ENCODE measurements at places on chromosomes 7 and 10.
A peak's percentile ranks its signal among the peaks of the same experiment; 100 is the strongest.

- DNase-seq: no peak
Observed at GRCh38 chr7:122549578-122549977, 149.3 kb downstream of the RNF133 start.

- DNase-seq: no peak
Observed at GRCh38 chr7:127678947-127679346, 27.0 kb downstream of the SND1 start.

DNA sequence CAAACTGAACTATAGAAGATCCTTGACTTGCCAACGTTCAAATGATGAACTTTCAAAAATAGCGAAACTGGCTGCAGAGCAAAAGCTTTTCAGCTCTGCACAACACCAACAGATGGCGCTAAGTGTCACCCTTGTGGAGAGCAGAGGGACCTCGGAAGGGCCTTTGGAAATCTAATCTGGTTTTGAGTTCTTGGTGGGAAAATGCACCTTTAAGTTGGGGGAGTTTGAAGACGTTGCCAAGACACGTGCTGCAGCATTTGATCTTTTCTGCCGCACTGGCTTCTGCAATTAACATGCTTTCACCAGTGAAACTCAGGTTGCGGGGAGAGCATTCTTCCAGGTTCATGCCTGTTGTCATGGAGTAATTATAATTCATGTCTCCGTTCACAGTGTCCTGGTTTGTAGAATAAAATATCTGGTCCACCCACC, 26.3 kb upstream of the WDR11 start:
- DNase-seq: peak; percentile 4

GRCh38 chr10:104076743-104077160, 8.9 kb downstream of the COL17A1 start:
- DNase-seq: no peak

DNA sequence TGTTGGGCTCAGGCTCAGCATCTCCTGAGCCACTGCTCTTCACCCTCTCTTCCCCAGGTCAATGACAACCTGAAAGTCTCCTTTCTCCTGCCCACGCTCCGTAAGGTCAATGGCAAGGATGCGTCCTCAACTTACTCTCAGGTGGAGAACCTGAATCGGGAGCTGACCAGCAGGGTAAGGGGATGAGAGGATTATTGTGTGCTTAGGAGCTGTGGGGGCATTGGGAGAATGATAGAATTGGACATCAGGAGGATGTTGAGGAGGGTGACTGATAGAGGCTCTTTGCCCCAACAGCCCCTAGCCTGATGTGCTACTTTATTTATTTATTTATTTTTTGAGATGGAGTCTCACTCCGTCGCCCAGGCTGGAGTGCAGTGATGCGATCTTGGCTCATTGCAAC, 1.3 kb downstream of the LRWD1 start:
- no peak for DNase-seq

GRCh38 chr7:102140952-102141370, 145.7 kb upstream of the SH2B2 start:
- DNase-seq: no peak

DNA sequence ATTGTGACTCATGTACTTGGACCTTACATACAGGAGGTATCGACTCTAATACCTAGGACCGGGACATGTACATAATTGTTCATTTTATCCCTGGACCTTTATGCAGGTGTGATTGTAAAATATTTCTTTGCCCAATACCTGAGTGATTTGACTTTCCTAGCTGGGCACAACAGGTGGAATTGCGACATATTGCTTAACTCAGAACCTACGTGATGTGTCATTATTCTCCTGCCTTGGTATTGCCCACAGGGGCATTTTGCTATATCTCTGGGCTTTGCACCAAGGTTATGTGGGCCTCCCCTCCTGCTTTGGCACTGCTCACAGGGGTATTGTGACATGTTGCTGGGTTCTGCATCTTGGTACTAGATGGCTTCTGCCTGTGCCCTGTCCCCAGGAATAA, 23.9 kb upstream of the ZNF107 start:
- DNase-seq: no peak

DNA sequence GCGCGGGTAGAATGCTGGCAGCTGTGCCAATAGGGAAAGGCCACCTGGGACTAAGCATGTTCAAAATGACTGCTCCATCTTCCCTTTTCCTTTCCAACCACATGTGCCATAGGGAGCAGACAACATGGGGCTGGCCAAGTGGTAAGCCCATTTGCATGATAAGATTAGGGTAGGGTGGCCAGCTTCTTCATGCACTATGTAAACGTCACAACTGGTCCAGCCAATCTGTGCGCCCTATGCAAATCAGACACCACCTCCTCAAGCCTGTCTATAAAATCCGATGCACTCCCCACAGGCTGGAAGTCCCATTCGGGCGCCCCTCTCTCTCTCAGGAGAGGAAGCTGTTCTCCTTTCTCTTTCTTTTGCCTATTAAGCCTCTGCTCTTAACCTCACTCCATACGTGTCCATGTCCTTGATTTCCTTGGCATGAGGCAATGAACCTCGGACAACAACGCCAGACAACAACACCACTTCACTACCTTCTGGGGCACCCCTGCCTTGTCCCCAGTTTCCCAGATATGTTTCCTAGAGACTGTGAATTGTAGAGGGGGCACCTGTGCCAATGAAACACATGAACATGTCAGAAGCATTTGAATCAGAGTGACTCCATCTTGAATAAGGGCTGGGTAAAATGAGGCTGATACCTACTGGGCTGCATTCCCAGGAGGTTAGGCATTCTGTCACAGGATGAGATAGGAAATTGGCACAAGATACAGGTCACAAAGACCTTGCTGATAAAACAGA, 19.1 kb upstream of the EXOC6 start:
- no peak for DNase-seq

- DNase-seq: no peak
Observed at GRCh38 chr7:31937982-31938381, 132.2 kb downstream of the PDE1C start.

DNA sequence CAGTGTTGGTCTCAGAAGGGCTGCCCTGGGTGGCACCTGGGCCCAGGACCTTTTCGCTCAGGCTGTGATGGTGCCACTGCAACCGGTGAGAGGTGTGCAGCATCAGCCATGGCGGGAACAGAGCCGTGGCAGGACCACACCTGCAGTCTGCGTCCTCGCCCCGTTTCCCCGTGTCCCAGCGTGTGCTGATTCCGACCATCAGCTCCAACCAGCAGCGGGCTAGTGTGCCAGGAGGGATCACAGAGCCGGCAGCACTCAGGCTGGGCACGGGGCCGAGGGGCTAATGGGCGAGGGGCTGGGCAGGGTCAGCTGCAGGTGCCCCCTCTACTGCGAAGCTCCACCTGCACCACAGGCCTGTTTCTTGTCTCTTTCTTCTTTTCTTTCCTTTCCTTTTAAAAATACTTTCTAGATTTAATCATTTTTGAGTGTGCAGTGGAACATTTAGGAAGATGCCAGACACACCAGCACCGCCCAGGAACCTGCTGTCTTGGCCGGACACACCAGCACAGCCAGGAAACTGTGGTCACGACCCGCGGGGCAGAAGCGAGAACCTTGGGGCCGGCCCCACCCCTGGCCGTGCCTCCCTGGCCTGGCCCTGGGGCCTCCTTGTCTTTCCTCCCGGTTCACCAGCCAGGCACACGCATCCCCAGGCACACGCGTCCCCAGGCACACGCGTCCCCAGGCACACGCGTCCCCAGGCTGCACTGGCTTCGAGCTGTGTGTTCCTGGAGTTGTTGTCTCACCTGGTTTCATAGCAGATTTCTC, 34.6 kb downstream of the ADGRA1 start:
- no peak for DNase-seq

GRCh38 chr10:4686644-4686996, 139.4 kb upstream of the AKR1E2 start:
- DNase-seq: no peak

DNA sequence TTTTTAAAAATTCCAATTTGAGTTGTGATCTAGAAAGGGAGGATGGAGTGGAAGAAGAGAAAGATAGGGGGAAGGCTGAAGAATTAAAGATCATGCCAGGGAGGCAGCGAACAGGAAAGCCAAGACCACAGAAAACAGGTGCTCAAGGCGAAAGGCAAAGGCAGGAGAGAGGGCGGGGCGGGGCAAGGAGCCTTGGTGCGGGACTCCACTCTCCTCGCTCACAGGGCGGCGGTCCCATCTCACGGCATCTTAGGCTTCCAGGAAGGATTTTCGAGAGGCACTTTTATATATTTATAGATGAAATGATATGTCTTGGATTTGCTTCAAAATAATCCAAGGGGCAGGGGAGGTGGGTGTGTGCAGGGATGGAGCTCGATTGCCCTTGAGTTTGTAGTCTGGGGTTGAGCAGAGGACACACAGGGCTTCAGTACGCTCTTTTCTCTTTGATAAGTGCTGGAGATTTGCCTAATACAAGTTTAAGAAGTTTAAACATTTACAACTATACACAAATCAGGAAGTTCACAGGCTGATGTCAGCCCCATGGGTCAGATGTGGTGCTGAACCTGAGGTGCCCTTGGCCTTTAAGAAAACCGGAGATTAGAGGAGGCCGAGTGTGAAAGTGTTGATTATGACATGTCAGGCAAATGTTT, 161.1 kb downstream of the PRKAG2 start:
- no peak for DNase-seq

DNA sequence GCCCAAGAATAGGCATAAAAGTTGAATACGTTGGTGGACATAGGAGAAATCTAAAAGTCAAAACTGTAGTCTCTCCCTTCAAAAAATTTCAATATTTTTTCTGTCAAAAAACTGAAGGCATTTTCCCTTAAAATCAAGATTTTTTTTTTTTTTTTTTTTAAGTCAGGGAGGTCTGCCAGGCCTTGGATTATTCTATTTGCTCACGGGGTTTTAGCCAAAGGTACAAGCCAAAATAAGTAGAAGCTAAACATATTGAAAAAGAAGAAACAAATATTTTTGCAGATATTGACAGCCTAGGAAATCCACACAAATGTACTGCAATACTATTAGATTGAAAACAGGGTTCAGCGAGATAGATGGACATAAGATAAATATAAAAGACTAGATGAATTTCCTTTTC, 190.1 kb upstream of the PLXDC2 start:
- DNase-seq: no peak

DNA sequence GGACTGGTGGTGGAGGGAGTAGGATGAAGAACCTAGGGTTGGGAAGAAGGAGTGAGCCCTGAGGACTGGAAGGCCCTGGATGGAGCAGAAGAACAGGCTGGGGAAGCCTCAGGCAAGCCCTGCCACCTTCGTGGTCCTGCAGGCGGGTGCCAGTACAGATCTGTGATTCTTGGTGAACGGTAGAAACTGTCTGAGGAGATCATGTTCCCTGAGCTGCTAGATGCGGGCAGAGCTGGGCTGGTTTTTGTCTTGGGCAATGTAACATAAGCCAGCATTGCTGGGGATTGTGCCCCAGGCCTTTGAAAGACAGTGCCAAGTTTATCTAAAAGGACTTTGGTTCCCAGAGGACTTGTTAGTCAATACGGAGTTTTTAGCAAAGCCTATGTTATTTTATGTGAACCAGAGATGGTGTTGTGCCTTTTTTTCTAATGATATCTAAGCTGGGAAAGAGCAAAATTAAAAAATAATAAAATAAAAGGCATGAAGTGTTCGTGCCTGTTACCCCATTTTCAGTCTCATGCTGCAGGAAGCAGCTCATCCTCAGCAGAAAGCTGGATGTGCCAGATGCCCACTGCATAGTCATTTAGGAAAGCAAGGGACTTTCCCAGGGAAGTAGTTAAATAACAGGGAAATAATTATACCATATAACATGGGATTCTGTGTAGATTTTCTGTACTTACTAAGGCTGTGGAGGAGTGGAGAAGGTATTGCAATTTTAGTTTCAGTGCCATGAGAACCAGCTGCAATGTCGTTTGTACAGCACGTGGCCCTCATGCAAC, 24.4 kb upstream of the FIGNL1 start:
- DNase-seq: no peak

- no peak for DNase-seq
Observed at GRCh38 chr10:93096901-93097300, 23.2 kb downstream of the CYP26A1 start.

DNA sequence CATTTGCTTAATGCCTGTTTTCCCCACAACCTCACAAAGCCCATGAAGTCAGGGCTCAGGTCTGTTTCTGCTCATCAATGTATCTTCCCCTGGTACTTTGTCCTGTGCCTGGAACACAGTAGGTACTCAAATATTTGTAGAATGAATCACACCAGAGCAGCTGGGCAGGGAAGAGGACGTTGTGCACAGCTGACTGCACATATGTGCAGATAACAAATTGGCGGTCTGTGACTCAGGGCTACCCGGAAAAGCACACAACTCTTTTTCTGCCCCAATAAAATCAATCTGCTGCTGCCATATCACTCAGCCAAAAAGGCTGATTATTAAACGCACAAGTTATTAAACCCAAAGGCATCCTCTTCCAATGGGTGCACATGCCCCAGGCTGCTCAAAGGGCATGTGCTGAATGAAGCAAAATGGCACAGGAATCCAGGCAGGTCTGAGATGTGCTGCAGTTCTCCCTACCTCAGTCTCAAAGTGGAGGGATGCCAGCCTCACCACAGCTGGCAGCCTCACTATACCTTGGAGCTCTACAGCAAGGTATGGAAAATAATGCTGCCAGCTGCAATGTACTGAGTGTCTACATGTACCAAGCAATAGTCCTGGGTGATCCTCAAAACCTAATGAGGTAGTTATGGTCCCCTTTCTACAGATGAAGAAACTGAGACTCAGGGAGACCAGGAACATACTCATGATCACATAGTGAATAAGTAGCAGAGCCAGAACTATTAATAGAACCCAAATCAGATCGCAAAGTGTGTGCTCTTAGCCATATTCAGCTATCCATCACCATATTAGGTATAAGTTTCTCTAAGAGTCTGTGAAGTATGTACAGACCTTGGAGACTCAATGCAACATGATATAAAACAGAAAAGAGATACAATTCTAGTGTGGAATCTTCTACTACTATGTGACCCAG, 43.4 kb downstream of the SORBS1 start:
- DNase-seq: no peak

GRCh38 chr10:71629131-71629530, 90.4 kb downstream of the C10orf105 start:
- no peak for DNase-seq

DNA sequence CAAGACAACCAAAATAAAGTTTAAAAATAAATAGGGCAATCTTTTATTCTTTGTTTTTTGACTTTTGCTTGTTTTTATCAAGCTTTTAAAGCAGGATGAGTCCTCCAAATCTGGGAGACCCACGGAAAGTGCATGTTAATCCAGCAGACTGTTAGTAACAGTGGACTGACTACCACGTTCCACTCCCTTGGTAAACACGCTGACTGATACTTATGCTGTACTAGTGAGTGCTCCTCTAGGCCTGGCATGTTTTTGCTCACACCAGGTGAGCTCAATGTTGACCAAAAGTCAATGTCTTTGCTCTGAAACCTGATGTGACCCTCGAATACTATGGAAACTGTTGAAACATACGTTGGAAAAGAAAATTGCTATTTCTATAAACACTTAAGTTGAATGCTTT, 88.4 kb downstream of the KIAA1549 start:
- DNase-seq: no peak

GRCh38 chr7:46009211-46009610, 88.1 kb upstream of the IGFBP3 start:
- no peak for DNase-seq

DNA sequence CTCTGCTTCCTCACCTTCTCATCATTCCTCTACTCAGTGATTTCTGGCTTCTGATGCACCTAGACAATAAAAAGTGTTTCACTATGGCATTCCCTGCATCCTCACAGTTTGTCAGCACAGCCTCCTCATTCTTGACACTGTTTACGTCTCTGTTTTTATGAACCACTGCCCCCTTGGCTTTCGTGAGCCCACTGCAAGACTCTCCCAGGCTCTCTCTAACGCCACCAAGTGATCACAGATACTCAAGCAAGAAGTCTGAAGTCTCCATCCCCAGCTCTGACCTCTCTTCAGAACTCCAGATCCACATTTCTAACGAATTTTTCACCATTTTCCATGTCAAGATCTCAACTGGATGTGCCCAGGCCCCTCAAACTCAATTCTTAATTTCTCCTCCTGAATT, 8.9 kb downstream of the SLC16A9 start:
- DNase-seq: no peak
